ENCODE measurements at places on chromosomes 16 and 17.

DNA sequence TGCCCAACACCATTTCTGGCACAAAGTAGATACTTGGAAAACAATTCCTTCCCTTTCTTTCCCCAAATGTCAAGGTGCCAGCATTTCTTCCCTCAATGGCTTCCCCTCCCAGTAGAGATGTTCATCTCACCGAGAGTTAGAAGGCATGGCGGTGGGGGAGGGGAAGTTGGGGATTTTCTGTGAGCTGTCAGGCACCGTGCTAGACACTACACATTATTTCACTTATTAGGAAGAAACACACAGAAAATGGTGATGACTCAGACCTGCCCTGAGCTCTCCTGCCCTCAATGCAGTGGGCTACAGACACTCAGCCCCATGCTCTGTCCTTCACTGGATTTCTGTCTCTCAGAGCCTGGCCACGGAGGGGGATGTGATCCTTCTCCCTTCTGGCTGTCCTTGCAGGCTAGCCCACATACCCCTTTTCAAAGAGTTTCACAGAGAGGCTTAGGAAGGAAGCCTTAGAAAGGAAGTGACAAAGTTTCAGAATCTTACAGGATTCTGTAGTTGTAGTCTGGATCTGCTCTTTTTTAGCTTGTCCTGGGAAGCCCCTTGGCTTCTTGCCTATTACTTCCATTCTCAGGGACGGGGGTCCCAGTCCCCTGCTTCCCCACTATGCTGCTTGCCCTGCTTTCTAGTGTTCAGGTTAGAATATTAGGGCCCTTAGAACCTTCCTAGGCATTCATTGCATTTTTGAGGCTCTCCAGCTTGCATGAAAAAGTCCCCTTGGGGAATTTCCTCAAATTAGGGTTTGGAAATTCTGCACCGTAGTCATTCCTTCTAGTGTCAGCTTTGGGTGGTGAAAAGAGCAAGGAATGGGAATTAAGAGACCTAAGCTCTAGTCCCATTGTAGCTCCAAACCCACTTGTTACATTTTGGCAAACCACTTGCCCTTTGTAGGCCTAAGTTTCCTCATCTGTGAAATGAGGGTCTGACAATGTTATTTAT lies 12.2 kb upstream of the CCL5 start:
- no peak for DNase-seq

DNA sequence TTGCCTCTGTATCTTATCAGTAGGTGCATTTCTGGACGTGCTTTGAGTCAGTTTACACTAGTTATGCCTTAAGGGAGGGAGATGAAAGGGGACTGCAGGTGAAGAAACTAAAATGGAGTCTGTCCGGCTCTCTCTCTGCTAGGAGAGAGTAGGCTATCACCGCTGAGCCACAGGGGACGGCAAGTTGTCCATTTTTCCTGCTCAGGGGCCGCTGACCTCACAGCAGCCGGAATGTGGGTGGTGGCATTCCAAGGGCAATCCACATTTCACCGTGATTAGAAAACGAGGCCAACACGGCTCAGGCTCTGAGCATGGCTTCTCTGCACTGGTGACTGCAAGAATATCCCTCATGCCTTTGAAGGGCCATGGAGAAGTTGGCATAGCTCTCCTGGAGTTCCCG lies 19.0 kb upstream of the KLHDC4 start:
- DNase-seq, result no peak

DNA sequence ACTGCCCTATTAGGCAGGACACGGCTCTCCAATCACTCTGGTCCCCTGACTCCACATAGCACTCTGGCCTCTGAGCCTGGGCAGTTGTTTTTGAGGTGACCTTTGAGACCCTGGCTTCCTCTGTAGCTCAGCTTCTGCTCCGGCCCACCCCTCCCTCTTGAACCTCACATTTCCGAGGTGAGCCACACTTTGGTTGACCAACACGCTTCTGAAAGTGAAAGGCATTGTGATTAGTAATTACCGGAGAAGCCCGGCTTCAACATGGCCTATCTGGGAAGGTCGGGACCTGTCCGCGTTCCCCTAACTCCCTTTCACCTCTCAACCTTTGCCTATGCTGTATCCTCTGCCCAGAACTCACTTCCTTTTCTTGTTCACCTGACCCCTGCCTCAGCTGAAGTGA lies 10.3 kb upstream of the ITGAX start:
- DNase-seq, result no peak

- DNase-seq, result no peak
These were observed 168.8 kb downstream of the C16orf78 start for GRCh38 chr16:49542391-49542891.

DNA sequence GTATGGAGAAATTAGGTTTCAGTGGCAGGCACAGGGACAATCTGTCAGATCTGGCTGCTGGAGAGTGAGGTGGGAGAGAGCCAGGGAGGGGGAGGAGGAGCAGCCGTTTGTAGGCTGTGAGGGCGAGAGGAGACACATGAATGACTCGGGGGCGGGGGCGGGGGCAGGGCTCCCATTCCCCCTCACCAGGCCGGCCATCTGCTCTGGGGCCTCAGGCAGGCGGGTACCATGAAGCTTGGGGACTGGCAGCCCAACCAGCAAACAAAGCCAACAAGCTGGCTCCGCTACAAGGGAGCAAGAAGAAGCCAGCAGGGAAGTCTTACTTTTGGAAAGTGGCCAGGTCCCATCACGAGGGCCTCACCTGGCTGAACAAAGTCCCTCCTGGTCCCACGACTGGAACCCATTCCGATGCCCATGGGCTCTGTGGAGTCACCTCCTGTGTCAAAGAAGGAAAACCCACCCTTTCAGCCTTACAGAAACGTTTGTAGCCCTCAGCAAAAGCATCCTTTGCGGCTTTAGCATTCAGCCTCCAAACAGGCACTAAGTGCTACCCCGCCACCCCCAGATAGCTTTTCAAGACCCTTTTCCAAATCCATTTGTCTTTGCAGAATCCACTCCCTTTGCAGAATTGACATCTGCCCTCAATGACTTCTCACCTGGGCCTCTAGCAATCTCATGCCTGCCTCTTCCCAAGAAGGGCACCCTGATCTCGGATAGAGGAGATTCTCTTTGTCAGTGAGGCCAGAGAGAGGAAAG lies 9.2 kb upstream of the SSTR2 start:
- DNase-seq, result no peak

DNA sequence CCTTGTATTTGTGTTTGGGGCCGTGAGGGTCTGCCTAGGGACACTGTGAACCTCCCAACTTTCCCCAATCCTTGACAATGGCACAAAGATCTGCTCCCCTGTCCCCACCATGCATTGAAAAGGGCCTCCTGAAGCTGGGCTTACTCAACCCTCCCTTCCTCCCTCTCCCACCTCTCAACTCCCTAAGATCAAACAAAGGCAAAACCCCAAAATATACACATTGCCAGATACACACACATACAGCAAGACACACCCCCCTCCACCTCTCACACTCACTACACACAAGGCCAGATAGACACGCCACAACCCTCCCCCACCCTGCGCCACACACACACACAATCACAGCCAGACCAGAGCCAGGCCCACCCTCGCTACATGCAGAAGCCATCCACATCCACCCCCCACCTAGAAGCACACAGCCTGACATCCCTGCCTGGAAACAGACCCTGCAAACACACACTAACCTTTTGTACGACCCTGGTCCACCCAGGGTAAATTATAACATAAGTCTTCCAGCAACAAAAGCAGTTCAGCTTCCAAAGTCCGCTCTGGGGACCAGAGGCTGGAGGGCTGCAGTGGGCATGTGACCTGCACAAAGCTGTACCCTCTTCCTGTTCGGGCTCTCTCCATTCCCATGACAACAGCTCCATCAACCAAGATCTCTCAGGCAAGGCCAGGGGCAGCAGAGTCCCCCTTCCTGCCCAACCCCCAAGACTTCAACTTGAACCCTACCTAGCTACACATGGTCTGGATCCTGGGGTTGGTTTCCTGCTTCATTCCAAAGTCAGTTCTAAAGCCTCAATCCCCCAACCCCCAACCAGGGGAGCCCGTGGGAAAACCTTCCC lies 1.9 kb downstream of the PCGF2 start:
- no peak for DNase-seq

DNA sequence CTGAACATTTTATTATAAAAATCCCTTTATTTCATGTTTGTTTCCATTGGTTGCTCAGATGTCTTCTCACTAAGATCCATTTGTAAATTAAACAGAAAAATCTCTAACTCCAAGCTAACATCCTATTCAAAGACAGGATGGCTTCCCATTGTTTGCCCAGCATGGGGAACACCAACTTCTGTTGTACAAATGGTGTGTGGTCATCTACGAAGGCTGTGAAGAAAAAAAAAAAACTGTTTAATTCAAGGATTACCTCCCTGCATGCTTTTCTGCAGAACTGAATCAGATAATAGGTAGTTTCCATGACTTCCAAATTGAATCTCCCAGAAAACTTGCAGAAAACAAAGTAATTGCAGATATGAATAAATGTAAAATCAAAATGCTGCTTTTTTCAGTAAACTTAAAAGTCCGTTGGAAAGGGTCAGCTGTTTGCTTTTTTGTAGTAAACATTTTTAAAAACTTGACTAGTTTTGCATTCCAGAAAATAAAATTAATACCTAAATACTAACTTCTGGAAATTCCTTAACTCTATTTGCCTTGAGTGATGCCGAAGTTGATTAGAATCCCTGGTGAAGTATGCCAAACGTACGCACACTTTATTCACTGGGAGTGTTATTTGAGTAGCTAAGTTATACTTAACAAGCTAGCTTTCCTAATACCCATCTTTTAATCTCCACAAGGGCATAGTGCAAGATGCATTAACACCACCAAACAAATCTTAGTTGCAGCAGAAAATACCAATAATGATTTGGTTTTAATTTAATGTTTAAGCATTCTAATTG lies 7.7 kb downstream of the SALL1 start:
- DNase-seq, result no peak

- DNase-seq, result peak; percentile 42
These were observed 2.0 kb downstream of the TRIM47 start for GRCh38 chr17:75876190-75876937.

- DNase-seq, result no peak
These were observed 47.2 kb downstream of the ZFPM1 start for GRCh38 chr16:88500255-88500661.

DNA sequence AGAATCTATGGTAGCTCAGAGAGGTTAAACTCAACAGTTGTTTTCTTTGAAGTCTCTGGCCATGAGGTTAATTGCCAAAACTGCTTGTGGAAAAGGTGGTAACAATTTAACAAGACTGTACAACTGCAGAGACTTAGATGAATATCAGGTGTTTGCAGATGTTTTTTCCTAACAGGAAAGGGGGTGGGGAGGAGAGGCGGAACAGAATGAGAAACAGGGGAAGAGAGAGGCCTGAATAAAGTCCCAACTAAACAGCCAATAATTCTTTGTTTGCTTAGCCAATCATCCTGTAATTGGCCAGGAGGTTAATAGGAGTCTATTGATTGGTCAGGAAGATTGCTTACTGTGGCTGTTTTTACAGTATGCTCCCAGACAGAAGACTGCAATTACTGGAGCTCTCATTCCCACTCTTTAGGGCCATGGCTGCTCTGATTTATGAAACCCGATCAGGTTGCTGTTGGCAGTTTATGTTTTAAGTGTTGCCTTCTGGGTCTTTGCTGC lies 249.7 kb upstream of the TBX2 start:
- DNase-seq, result no peak

DNA sequence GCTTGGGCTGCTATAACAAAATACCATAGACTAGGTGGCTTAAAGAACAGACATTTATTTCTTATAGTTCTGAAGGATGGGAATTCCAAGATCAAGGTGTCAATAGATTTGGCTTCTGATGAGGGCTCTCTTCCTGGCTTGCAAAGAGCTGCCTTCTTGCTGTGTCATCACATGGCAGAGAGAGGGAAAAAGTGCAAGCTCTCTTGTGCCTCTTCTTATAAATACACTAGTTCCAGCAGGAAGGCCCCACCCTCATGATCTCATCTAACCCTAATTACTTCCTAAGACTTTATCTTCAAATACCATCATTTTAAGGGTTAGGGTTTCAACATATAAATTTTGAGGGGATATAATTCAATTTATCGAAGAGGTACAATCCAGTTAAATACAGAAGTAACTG lies 30.6 kb downstream of the ABCA9 start:
- DNase-seq, result no peak

DNA sequence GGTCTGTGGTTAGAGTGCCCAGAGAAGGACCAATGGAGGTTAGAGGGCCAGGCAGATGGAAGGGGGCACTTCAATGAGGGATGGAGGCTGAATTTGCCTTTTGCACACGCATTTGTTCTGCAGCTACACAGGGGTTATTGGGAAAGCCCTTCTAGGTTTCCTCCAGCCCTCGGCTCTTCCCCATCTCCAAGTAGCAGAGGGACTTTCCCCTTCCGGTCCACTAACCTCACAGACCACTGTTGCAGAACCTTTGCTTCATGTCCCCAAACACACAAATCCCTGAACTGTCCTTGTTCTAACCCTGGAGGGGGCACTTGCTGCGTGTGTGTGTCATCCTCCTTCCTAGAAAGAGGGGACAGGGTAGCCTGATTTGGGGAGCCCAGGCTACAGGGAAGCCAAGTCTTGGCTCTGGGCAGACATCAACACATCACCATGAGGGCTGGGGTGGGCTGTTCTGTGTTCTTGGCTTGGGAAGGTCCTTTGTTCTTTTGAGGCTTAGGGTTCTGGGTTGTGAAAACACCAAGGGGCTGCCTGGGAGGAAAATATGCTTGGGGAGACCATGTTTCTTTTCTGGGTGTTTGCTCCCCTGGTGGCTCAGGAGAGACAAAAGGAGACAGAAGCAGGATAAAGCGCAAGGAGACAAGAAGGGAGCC lies 7.3 kb upstream of the NR1D1 start:
- DNase-seq, result no peak

GRCh38 chr16:19294156-19294649 lies 8.7 kb downstream of the CLEC19A start:
- no peak for DNase-seq

DNA sequence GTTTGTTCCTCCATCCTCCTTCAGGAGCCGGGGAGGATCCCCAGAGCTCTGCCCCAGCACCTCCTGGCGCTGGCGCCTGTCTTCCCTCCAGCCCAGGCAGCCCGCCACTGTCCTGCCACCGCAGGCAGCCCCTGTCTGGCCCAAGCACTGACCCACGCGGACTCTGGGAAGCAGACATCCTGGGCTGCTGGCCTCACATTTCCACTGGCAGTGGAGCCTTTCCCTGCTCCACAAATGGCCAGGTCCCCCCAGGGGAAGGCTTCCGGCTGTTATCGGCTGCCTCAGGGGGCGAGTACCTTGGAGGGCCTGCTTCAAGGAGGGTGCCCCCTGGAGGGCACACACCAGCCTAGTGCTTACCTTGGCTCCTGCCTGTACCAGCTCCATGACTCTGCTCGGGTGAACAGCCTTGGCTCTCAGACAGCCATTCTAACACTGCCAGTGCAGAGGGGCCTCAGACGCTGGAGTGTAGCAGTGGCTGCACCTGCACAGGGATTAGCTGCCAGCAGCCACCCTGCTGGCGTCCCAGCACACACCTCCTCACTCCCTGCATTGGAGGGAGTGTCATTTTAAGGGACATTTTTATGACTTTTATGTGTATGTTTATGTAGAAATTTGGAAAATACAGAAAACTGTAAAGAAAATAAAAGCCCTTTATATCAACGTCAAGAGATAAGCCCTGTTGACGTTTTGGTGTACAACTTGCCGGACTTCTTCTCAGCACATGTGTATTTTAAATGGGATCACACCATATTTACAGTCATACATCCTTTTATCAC lies 21.0 kb downstream of the ACE start:
- DNase-seq, result no peak
